ENCODE measurements at places on chromosomes 3 and 15.

GRCh38 chr3:109952924-109953323 lies 615.6 kb upstream of the DPPA4 start:
- no peak for DNase-seq

DNA sequence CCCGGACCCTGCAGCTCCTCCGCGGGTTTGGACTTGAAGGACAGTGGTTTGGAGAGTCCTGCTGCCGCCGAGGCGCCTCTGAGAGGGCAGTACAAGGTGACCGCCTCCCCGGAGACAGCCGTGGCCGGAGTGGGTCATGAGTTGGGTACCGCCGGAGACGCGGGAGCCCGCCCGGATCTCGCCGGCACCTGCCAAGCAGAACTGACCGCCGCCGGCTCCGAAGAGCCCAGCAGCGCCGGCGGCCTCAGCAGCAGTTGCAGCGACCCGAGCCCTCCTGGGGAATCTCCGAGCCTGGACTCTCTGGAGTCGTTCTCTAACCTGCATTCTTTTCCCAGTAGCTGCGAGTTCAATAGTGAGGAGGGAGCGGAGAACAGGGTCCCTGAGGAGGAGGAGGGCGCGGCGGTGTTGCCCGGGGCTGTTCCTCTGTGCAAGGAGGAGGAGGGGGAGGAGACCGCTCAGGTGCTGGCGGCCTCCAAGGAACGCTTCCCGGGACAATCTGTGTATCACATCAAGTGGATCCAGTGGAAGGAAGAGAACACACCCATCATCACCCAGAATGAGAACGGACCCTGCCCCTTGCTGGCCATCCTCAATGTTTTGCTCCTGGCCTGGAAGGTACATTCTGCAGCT lies 634 bp downstream of the MINDY2 start:
- DNase-seq, result peak; percentile 24

GRCh38 chr15:80887148-80887547 lies 102.5 kb downstream of the MESD start:
- DNase-seq, result no peak

- DNase-seq, result peak; percentile 89
Observed at GRCh38 chr3:194472290-194472920, 14.4 kb downstream of the ATP13A3 start.

GRCh38 chr3:128408012-128408692 lies 58.5 kb downstream of the DNAJB8 start:
- no peak for DNase-seq

- DNase-seq, result no peak
Observed at GRCh38 chr3:55923626-55924025, 436.5 kb upstream of the WNT5A start.

- peak; percentile 41 for DNase-seq
Observed at GRCh38 chr3:39264053-39264452, 15.8 kb downstream of the CX3CR1 start.

- no peak for DNase-seq
Observed at GRCh38 chr3:168289471-168290008, 193.8 kb upstream of the GOLIM4 start.

DNA sequence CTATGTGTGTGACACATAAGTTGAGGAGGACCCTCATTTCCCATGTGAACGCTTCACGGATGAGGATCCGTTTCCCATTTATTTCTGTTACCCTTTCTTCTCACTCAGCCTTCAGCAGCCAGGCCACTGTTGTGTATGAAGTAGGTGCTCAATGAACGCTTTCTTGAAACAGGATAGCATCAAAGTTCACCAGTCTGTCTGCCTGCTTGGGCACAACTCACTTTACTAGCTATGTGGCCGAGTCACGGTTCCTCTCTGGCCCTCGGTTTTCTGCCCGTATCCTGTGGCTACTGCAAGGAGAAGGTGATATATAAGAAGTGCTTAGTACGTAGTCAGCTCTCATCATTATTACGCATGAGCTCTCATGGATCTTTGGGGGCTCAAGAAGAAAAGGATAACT lies 22.4 kb downstream of the ACSBG1 start:
- no peak for DNase-seq

- DNase-seq, result no peak
Observed at GRCh38 chr15:96657096-96657495, 326.6 kb downstream of the NR2F2 start.

DNA sequence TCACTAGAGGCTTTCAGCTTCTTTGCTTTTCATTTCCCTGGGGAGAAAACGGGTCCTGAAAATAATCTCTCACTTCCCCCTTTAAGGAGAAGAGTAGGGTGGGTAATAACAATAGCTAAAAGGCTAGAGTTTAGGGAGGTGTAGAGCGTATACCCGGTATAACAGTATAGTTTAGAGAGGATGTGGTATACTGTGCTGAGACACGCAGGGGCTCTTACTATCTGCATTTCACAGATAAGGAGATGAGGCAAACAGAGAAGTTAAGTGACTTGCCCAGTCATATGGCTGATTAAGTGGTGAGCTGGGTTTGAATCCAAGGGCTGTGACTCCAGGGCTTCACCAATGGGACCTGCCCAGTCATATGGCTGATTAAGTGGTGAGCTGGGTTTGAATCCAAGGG lies 15.0 kb upstream of the KCNMB3 start:
- peak; percentile 94 for DNase-seq

GRCh38 chr3:44712455-44713075 lies at the start of gene ZNF502:
TSS of gene ZNF502 (plus strand) at chr3:44712660. CDS start at chr3:44720262, 7,602 bp downstream.
- peak; percentile 90 for DNase-seq

DNA sequence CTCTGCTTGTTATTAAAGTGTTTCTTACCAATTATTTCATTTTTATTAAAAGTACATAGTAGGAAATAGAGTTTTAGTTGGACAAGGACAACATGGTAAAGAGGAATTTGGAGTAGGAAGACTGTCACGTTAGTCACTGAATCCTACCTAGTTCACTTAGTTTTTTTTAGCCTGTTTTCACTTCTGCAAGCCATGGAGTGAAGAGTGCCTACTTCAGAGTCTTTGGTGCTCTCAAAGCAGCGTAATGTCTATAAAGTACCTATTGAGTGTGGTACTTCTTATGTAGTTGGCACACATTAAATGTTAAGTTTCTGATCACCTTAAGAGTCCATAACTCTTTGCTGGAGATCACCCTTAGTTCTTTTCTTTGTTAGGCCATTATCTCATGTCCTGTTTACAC lies 78.7 kb downstream of the LPP start:
- DNase-seq, result no peak

- peak; percentile 5 for DNase-seq
Observed at GRCh38 chr3:134823679-134824078, 28.6 kb downstream of the EPHB1 start.

GRCh38 chr3:45785605-45786150 lies 10.7 kb downstream of the SLC6A20 start:
- DNase-seq, result no peak

DNA sequence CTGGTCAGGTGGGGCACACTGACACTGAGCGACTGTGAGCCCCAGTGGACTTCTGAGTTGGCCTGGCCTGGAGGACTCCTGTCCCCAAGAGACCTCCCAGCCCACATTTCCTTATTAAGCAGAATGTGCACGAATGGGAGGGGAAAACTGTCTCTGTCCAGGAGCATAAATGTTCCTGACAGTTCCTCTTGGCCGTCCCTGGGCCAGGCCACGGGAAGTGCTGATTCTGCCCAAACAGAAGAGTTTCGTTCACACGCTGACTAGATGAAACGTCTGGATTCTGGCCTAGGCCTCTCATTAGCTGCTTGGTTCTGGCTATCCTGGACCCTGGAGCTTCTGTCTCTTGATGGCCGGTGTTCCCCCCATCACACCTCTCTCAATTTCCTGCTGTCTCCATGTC lies 29.5 kb upstream of the APEH start:
- DNase-seq, result no peak

DNA sequence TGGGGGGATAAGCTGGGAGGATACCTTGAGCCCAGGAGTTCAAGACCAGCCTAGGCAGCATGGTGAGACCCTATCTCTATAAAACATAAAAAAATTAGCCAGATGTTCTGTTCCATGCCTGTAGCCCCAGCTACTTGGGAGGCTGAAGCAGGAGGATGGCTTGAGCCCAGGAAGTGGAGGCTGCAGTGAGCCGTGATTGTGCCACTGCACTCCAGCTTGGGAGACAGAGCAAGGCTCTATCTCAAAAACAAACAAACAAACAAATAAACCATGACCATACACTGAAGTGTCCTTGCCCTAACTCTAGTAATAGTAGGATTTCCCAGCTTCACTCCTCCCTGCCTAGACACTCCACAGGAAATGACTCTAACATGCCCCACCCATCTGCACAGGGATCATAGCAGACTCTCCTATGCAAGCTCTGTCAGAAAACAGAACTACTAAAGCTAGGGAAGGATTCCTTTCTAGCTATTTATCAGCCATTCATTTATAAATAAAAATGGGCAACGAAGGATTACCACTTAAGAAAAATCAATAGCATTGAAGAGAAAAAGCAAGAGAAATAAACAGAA lies 4.6 kb downstream of the ERICH6 start:
- peak; percentile 29 for DNase-seq

GRCh38 chr3:109132801-109133473 lies 3.6 kb upstream of the C3orf85 start:
- DNase-seq, result no peak

DNA sequence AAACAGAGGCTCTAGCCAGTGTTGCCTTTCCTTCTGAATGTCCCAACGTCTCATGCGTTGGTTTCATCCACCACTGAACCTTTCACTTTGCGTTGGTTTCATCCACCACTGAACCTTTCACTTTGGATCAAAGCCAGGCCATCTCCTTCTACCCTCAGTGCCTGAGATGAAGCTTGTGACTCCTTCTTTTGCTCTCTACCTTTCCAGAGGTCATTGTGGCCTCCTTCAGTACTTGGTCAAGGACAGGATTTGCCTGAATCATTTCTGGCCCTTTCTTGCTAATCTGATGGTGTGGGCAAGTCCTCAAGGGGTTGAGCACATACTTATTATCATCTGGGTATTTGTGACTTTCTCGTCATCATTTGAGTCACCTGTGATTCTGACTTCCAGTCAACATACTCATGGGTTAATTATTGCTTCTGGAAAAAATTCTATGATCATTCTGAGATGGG lies 50.0 kb downstream of the SELENOT start:
- no peak for DNase-seq

DNA sequence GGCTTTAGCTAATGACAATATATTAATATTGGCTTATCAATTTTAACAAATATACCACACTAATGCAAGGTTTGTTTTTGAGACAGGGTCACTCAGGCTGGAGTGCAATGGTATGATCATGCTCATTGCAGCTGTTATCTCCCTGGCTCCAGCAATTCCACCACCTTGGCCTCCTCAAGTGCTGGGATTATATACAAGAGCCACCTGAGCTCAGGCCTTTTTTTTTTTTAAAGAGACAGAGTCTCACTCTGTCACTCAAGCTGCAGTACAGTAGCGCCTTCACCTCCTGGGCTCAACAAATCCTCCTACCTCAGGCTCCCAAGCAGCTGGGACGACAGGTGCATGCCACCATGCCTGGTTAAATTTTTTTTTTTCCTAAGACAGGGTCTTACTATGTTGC lies 11.7 kb downstream of the DLG1 start:
- DNase-seq, result no peak

DNA sequence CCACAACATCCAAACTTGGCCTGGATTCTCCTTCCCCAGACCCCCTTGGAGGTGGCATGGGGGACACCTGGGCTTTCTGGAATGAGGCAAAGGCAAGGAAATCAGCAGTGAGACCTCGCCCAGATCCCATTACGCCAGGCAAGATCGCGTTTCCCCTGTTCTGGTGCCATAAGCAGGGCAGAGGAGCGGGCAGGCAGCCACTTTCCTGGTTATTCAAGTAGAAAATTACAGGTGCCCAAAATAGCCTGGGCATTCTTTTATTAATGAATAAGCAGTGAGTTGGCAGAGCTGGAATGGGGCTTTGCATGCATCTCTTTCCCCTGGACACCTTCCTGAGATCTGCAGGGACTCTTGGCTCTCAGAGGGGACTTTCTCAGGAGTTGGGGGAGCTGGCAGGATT lies 31.5 kb upstream of the FAM107A start:
- no peak for DNase-seq

GRCh38 chr15:80875568-80876347 lies 96.6 kb downstream of the CEMIP start:
- no peak for DNase-seq

DNA sequence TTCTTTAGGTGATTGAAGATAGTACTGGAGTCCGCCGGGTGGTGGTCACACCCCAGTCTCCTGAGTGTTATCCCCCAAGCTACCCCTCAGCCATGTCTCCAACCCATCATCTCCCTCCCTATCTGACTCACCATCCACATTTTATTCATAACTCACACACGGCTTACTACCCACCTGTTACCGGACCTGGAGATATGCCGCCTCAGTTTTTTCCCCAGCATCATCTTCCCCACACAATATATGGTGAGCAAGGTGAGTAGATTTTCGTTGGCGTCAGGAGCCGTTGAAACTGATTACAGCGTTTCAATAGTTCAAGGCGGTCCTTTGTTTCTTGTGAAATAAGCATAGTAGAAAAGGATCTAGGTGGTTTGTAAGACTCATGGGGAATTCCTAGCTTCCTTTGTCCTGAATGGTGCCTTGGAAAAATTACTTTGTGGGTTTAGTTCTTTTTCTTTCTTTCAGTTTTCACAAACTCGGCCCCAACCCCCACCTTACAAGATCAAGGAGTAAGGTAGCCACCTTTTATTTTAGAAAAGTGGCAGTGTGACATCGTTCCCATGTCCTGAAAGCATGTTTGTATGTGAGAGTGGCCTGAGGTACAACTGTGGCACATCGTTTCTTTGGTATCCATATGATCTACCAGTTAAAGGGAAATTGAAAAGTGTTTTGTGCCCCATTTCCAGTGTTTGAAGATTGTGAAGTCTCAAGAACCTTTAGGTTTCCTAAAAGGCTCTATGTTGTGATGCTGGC lies 200.6 kb downstream of the GHSR start:
- DNase-seq, result no peak

DNA sequence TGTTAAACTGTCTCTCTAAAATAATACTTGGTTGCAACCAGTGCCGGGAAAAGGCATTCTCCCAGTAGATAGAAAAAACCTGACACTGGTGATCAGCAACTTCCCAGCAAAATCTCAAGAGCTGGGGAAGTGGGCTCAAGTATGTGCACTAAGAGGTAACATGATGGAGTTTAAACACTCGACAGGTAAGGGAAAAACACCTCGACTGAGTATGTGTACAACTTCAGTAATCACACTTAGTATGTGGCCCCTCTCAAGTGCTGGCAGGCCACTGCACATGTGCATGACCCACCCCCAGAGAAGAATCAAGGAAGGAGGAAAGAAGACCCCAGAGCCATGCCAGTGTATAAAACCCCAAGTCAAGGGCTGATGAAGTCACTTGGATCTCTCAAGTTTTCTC lies 27.4 kb downstream of the SPESP1 start:
- no peak for DNase-seq

GRCh38 chr3:44845528-44846520 lies 15.9 kb upstream of the TMEM42 start:
- DNase-seq, result no peak

DNA sequence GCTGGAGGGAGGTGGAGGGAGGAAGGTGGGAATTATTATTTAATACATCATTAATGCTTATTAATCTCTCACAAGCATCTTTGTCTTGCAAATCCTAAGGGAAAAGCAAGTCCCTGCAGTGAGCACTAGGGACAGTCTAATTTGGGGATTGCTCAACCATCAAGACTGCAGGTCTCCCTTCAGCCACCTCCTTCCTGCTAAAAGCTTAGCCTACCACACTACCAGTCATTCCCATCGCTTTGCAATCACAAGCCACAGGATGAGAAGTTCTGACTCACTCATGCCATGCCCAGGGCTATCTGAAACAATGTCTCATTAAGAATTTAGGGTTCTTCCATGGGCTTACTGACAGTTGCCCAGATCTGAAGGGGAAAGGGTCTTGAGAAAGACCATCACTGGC lies 51.0 kb upstream of the EIF1B start:
- peak; percentile 58 for DNase-seq

GRCh38 chr3:23712656-23713559 lies 92.8 kb upstream of the UBE2E1 start:
- DNase-seq, result no peak

Measured in hematopoietic multipotent progenitor cell treated with erythropoietin and hydrocortisone succinate and interleukin-3 and kit ligand, for 4 days (in vitro differentiated cells).